ENCODE measurements at places on chromosomes 2 and 18.

DNA sequence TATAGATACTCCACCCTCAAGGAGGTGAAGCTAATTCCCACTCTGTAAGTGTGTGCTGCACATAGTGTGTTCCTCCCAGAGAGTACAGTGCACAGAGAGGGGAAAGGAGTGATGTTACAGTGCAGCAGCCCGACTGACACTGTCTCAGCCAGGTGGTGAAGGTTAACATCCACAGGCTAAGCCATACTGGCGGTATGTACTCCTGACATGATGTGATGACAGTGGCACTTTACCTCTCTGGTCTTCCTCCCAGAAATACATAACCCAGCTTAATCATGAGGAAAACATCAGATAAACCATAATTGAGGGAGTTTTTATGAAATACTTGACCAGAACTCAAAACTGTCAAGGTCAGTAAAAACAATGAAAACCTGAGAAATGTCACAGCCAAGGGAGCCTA lies 107.1 kb downstream of the RAB3GAP1 start:
- no peak for DNase-seq

DNA sequence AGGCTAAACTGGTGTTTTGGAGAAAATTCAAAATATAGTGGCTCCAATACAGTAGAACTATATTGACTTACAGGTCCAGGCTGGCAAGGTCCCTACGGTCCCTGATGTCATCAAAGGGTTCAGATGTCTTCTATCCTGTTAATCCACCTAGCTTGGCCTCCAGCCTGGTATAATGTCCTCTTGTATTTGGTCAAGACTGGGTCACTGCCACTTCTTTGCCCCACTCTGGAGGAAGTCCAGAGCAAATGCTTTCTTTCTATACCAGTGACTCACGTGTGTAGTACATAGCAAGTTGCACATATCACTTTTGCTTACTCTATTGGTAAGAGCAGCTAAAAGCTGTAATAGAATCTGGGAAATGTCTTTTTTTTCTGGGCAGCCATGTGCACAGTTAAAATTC lies 80.8 kb downstream of the LCLAT1 start:
- no peak for DNase-seq

- no peak for DNase-seq
Observed at GRCh38 chr2:154608438-154608837, 90.1 kb upstream of the KCNJ3 start.

DNA sequence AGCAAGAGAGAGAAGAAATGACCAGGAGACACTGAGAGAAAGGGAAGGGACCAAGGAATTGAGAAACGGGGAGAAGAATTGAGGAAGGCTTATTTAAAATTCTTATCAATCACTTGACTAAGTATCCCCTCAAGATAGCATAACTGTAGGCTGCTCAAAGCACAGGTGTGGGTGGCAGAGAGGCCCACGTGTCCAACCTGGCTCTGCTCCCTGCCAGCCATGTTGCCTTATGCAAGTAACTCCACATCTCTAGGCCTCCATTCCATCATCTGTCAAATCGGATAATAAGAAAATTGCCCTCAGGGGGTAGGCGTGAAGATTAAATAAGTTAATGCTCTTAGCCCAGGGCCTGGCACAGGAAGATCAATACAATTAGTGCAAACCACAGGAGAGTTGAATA lies 7.4 kb upstream of the NPAS2 start:
- no peak for DNase-seq

GRCh38 chr2:210577263-210578071 lies 21.1 kb downstream of the CPS1 start:
- DNase-seq = peak; percentile 39

DNA sequence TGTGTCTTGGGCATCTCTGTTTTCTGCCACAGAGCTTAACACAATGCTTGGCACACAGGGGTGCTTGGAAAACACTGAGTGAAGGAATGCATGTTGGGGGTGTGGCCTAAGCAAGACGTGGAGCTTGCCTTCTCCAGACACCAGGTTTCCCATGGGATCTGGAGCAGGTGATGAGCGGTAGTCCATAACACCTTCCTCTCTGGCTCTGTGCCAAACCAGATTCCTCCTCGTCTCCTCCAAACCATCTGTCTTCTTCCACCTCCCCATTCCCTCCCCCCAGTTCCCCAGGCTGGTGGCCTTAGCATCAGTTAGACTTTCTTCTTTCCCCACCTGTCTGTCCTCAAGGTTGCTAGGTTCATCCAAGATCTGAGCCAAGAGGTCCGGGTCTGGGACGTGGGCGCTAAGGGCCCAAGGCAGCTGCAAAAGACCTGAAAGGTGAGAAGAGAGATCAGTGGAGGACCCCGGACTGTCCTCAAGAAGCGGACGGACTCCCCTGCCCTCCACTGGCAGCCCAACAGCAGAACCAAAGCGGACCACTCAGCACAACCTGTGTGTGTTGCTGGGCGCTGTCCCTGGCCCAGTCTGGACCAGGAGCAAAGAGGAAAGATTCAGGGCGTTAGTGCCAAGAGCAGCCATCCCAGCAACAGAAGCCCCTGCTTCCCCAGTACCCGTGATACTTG lies 1.2 kb upstream of the ITM2C start:
- DNase-seq = no peak

GRCh38 chr2:45182667-45183295 lies 173.5 kb upstream of the SIX2 start:
- no peak for DNase-seq

DNA sequence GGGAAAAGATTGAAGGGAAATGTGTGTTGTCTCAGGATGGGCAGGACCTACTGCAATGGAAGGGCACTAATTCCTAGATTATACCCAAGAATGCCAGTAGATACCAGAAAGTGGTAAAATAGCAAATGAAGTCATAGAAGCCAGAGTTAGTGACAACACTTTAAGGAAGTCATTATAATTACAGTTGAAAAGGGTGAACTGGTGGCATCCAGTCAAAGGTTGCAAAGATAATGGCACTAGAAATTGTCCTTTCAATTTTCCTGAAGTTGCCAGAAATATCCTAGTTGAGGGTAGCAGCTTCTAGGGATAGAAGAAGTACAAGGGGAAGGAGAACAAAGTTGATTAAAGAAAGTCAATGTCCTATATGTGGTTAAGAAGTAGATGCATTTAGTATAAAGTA lies 68.8 kb upstream of the GLS start:
- no peak for DNase-seq

DNA sequence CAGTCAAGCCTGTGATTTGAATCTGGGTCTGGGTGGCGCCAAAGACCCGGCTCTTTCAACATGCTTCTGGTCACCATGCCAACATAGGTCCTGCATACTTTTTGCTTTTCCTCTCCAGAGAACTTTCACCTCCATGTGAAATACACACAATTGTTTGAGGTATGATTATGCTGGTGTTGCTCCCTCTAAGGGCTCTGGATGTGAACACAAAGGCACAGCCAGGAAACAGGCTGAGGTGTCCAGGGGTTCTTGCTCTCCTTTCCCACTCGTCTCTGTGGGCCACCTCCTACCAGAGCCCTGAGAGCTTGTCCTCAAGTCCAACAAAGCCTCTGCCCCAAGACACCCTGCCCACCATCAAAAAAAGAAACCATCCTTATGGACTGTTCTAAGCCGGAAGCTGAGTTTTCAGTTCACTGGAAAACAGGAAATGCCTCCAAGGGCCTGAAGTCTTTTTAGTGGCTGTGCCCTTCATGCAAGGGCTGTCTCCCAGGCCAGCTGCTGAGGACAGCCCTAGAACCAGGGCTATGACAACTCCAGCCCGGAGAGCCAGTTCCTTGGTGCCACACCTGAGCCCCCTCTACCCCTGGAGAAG lies 100.2 kb upstream of the EPAS1 start:
- no peak for DNase-seq

GRCh38 chr18:22391407-22392345 lies 26.0 kb downstream of the CTAGE1 start:
- DNase-seq = peak; percentile 70

Data from CD4-positive, alpha-beta T cell treated with Interleukin-17A for 1 hour (primary cell).